Activated CD4-positive, alpha-beta T cell treated with anti-CD3 and anti-CD28 coated beads, Interleukin-2, Interleukin-6, amounts not matched to agents 100 ng/mL and 50 ng/mL, durations not matched to agents 16 hours and 8 hours (primary cell): ENCODE measurements at places on chromosomes 7 and 10.

- no peak for DNase-seq
Measured at GRCh38 chr10:59513558-59513957, 151.2 kb upstream of the FAM13C start.

GRCh38 chr7:157568106-157568769, 231.4 kb downstream of the DNAJB6 start:
- DNase-seq: no peak

GRCh38 chr7:132221356-132221755, 354.9 kb downstream of the PLXNA4 start:
- no peak for DNase-seq

DNA sequence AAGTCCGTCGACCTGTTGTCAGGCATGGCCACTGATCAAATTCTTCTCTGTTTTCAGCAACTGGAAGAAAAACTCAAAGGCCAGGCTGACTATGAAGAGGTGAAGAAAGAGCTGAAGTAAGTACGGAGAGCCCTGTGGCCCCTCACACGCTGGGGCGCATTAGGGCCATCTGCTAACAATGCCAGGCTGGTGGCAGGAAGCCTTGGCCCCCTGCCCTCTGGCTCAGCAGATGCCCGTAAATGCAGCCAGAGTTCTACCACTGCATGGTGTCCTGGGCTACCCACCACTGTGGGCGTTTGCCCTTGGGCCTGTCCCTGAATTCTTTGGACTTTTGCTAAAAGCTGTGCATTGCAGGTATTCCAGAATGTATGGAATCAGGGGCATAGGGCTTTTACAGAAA, 96.9 kb upstream of the SH2B2 start:
- no peak for DNase-seq

DNA sequence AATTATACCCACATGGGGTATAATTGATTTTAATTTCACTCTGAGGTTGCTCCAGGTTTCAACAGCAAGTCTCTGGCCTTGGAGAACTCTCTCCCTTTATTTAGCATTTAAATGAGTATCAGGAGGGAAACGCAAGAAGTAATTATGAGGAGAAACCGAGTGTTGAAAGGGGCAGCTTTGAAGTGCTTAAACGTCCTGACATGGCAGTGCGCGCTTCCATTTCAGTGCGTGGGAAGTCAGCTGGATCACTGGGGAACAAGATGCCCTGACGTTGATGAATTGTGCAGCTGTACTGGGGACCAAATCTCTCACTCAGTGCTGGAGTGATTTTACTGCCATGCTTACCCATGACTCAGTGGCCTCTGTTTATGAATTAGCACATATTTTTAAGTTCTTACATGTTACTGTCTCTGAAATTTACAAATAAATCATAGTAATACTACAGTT, 106.0 kb upstream of the PRR15 start:
- DNase-seq: no peak

- DNase-seq: no peak
Measured at GRCh38 chr10:96112531-96112930, 17.6 kb upstream of the ZNF518A start.
